ENCODE measurements at places on chromosomes 6 and 20.
A peak's percentile ranks its signal among the peaks of the same experiment; 100 is the strongest.

GRCh38 chr6:17904491-17905120, 82.8 kb downstream of the KIF13A start:
- no peak for DNase-seq

DNA sequence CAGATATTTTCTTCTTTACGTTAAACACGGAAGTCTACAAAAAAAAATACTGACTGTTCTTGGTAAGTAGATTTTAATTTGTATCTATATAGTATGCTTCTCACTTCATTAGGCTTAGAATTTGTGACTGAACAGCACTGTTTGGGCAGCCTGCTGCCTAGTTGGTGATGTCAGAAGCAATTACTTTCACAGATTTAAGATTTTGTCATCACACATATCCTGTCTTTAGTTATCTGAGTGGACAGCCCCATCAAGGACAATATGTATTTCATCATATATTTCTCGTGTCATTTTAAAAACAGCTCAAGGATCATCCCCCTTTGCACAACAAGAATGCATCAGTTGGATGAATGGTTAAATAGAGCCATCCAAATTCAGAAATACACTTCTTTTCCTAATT, 338.4 kb upstream of the CITED2 start:
- no peak for DNase-seq

- DNase-seq: no peak
Observed at GRCh38 chr20:62580052-62580451, 62.3 kb upstream of the SLCO4A1 start.

- DNase-seq: no peak
Observed at GRCh38 chr6:162798546-162799266, 70.9 kb downstream of the PACRG start.

- DNase-seq: no peak
Observed at GRCh38 chr20:59560588-59561227, 43.6 kb upstream of the PHACTR3 start.

DNA sequence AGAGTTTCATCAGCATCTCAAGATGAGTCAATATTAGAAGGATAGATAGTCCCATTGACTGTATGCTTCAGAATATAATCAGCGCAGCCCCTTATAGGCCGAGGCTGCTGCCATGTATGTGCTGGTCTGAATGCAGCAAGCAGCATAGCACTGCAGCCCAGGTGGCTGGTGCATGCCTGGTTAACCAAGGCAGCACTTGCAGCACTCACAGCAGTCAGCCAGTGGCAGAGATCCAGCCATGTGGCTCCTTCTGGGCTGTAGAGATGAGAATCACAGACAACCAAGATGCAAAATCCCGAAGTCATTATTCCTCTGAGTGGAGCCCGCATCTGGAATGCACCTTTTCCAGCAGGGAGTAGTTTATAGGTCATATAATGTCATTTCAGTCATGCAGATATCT, 251.9 kb downstream of the UST start:
- no peak for DNase-seq

- no peak for DNase-seq
Observed at GRCh38 chr6:32484614-32484998, 44.9 kb downstream of the HLA-DRA start.

- no peak for DNase-seq
Observed at GRCh38 chr6:142635130-142635529, 309.8 kb downstream of the HIVEP2 start.

GRCh38 chr6:28315628-28316027, 20.3 kb downstream of the ZSCAN31 start:
- DNase-seq: no peak

- no peak for DNase-seq
Observed at GRCh38 chr20:39210341-39211036, 248.3 kb downstream of the DHX35 start.

DNA sequence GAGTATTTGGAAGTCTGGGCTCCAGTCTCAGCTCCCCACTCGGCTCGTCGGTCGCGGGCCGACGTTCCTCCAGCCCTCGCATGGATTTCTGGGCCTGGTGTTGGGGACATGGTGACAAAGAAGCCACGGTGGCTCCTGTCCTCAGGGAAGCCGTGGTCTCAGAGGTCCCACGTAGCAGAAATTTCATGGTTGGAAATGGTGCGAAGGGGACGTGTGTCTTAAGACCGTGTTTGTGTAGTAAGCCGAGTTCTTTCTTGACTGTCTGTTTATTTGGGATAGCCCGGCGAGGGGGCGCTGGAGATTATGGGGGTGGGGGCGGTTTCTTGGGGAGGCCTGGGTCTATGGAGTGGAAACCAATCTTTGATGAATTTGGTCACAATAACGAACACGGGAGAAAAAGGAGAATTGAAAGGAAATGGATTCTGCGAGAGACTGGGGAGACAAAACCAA, 23.5 kb upstream of the MAP3K7 start:
- no peak for DNase-seq

DNA sequence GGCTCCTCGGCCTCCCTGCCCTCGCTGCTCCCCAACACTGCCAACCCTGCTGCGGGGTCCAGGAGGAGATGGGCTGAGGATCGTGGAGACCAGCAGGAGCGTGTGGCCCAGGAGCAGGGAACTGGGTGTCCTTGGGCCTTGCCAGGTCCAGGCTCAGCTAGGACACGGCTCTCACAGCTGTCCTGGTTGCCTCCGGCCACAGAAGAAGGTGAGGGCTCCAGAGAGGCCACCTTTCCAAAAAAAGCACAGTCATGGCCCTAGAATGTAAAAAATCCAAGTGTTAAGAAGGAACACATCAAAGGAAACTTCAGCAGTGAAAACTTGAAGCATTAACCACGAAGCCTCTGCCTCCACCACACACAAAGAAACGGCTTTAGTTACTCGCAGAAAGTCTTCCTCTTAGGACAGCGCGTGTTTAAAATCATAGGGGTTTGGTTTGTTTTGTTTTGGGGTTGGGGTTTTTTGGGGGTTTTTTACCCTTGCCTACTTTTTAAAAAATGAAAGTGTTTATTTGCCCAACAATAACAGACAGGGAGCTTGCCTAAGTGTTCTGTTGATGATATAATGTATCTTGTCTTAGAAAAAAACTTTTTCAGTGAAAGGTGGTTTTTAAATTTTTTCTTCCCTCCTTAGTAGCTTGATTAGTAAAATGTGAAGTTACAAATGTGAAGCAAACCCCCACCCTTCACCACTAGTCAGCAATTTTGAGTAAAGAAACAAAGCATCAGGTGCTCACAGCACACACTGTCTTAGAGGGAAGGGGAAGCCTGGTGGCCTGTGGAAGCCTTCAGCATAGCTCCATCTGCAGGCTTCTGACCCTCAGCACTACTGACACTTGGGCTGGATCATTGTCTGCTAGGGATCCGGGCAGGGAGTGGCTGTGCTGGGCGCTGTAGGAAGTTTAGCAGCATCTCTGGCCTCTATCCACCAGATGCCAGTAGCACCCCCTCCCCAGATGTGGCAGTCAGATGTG, 60.0 kb downstream of the PTPN1 start:
- no peak for DNase-seq

DNA sequence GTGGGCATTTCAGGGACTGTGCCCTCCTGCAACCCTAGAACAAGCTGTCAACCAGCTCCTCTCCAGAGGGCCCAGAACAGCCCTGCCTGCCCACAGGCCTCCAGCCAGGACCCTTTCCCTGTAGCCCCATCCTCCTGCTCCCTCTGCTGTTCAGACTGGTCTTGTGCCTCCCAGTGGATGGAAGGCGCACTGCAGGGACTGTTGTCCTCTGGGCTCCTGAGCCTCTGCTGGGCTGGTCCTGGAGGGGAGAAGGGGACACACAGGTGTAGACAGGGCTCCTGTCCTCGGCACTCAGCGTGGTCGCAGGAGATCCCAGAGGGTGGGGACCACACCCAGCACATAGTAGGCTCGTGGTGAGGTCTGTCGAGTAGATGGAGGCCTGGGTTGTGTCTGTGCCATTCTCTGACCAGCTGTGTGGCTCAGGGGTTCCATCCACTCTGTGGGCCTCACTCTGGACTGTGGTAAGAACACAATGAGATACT, 11.5 kb downstream of the ITPR3 start:
- peak; percentile 31 for DNase-seq

Data from stimulated activated CD8-positive, alpha-beta memory T cell treated with anti-CD3 and anti-CD28 coated beads, Interleukin-12 subunit alpha, Interleukin-12 subunit beta, amount 100 ng/mL, for 4 hours (primary cell).